ENCODE measurements at places on chromosomes 5 and 9. TPM values are rescaled to one million over a fixed set of nuclear protein-coding genes. Genes with fewer than 3 reads are reported as not detected.

GRCh38 chr5:86709157-86709881, 91.6 kb downstream of the COX7C start:
- DNase-seq: no peak

DNA sequence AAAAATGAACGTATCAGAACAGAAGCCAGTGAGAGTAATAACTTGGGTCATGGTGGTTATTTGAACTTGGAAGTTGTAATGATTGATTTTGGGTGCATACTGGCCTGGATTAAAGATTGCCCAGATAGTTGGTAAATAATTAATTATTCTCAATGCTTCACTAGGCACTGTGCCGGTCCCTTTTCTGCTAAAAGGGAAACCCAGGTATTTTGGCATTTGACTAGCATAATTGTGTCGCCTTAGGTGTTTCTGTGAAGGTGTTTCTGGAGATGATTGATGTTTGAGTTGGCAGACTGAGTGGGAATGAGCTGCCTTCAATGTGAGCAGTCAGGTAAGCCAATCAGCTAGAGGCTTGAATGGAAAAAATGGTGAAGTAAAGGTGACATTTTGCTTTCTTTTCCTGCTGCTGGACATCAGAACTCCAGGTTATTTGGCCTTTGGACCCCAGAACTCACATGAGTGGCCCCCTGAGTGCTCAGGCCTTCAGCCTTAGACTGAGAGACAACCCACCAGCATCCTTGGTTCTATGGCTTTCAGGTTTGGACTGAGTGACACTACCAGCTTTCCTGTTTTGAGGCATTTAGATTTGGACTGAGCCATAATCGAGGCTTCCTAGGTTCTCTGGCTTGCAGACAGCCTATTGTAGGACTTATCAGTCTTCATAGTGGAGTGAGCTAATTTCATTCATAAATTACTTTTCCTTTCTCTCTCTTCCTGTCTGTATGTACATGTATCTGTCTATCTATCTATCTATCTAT, 120.7 kb upstream of the PAPPA start:
- no peak for DNase-seq

- DNase-seq: peak; percentile 72
These were observed 239.7 kb downstream of the GADD45G start for GRCh38 chr9:89844535-89844934.

GRCh38 chr5:101206534-101206933, 303.5 kb upstream of the ST8SIA4 start:
- no peak for DNase-seq

DNA sequence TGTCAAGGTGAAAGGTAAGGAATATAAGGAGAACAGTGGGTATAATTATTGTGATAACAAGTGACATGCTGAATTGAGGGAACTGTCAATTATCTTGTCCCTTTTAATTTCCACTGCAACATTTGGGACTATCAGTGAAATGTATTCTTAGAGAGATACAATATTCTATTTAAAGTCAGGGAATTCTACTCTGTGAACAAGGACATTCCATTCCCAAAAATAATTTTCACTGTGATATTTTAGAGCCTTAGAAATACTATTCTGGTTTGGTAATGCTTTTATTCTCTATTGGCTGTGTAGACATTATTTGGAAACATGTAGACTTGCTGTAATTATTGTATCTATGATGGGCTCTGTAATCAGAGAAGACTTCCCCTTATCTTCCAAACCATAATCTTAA, 248.0 kb upstream of the PCSK5 start:
- no peak for DNase-seq

TSSK1B gene
- not detected for total RNA-seq

DNA sequence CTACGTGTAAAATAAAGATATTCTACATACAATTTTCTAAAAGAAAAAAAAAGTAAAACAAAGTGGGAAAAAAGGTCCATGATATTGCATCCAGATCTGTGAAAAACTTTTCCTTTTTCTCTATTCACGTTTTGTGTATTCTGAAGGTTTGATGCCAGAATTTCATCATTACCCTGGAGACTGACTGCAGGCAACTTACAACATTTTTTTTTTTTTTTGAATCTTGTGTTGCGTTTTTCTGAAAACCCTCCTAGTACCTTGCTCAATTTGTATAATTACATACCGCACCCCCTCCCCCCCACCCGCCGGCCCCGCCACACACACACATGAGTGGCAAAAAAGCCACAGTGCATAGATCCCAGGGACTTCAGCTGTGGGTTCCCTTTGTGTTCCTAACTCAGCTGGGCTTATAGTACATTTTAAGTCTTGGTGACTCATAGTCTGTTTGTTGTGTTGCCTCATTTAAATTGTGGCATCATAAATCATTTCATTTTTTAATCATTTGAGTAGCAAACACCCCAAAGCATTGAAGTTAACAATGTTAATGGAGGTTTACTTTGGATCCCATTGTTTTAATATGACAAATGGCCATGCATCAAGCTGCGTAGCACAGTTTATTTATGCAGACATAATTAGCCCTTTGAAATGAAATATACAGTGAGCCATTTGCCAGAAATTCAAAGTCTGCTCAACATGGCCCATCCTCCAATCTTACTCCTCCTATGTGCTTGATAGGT, 36.0 kb downstream of the PRDM6 start:
- no peak for DNase-seq

DNA sequence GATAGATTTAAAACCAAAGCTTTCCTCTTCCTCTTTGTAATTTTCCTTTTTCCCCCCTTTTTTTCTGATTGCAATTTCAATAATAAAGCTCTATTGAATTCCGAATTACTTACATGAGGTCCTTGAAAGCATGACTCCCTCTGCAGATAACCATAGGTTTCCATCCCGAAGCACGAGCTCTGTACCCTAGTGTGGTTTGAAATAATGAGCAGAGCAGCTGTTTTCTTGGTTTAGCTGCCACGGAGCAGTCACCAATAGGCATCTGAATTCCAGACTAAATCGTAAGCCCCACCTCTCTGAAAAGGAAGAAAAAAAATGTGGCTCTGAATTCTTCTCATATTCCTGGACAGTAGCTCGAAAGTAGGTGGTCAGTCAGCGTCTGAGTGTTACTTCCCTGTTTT, 18.5 kb upstream of the GNE start:
- no peak for DNase-seq

SAXO1 gene
- 0.15 TPM for total RNA-seq

CCDC192 gene
- not detected for total RNA-seq

DNA sequence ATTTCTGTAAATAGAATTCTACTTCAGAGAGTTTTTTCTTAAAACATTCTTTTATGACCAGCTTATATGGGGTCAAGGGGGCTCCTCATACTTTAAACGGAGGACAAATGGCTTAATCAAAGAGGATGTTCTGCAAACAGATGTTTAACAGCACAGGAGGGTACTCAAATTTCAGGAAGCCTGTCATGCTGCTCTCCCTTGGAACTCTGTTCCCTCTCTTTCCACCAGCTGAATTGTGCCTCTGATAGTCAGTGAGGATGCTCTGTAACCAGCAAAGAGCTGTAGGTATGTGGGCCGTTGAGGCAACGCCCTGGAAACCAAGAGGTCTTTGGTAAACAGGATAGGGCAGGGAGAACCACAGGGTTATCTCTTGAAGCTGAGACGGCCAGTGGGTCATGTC, 161.1 kb downstream of the C5orf15 start:
- DNase-seq: no peak

DNA sequence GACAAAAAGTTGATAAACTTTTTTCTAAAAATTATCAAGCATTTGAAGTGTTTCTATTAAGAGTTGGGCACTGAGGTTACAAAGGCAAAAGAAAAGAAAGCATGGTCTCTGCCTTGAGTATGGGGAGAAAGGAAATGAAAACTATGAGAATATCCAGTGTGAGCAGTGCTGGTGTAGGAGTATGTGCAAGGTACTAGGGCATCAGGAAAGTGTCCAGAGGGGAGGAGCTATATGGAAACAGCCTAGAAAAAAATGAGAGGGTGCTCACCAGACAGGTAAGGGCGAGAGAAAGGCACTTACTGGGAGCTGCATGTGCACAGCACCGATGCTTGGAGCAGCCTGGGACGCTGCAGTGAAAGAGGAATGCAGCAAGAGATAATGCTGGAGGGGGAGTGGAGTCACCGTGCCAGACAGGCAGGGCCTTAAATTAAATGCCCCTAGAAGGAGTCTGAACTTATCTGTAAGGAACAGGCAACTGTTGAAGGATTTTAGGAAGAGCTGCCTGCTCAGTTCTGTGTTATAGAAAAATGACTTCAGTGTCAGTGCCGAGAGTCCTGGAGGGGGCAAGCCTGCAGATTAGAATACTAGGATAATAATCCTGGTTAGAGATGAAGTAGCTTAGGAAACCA, 14.0 kb downstream of the MCC start:
- no peak for DNase-seq

DNA sequence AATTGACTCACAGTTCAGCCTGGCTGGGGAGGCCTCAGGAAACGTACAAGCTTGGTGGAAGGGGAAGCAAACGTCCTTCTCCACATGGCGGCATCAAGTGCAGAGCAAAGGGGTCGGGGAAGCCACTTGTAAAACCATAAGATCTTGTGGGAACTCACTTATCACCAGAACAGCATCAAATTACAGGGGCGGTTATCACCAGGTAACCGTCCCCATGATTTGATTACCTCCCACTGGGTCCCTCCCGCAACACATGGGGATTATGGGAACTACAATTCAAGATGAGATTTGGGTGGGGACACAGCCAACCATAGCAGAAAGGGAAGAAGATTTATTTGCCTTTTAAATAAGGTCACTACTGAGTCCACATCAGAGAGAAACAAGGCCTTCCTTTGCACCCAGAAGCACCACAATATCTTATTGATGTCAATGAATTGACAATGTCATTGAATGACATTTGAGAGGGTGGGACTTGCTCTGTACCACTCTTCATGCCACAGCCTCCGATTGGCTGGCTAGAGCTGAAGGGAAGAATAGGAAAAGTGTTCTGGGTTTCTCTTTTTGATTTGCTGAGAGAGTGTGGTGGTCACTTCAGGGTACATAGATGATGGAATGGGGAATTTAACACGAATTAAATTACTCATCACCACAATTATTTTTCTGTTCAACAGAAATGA, 11.0 kb downstream of the SKP2 start:
- DNase-seq: no peak

DNA sequence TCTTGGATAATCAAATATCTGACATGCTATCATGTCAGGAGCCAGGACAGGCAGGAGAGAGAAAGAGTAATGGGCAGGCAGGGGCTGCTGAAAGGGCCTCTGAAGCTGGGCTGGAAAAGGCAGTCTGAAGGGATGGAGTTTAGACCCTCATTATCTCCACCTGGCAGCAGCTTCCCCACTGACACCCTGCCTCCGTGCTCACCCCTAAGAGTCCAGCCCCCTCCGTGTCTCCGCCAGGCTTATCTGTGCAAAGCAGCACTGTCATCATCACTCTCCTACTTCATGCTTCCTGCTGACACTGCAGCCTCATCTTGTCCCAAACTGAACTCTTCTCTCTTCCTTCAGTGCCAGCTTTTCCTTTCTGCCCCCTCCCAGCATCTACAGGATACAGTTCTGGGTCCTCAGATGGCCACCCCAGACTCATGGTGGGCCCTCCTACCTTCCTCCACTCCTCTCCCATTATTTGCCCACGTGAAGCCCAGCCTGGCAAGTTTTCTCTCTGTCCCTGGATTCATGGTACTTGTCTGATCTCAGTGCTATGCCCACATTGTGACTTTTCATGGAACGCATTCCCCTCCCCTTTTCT, 70.9 kb upstream of the KLF9 start:
- no peak for DNase-seq

DNA sequence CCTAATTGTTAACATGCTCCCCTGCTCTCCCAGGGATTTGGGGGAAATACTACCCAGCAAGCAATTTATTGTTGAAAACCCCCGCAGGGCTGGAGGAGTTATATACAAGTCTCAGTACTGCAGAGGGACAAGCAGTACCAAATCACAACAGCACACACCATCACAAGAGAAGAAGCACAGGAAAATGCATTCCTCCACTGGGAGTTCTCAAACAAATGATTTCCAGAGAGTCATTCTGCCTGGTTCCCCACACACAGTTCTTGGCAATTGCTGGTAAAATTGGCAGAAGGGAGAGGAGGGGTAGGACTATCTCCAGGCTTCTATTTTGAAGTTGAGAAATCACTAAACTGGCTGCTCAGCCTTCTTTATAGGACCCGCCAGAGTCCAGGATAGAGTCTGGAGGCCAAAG, 16.8 kb downstream of the SIL1 start:
- DNase-seq: no peak

- no peak for DNase-seq
These were observed 22.5 kb downstream of the SEC61B start for GRCh38 chr9:99244344-99245260.

GABRB2 gene
- total RNA-seq: 0.56 TPM

CER1 gene
- not detected for total RNA-seq

DNA sequence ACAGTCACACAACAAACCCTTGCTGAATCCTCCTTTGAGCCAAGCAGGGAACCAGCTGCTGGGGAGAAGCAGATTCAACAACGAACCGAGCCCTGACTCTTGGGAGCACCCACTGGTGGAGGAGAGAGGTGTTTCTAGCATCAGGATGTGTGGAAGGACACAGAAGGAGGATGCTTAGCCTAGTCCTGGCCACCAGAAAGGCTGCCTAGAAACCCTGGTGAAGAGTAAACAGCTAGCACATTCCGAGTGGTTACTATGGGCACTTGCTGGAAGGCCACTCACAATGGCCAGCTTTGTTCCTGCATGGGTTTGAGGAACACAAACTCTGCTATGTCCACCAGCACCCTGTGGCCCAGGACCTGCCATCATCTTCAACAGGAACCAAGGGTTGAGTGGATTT, 1.8 kb downstream of the TIFAB start:
- DNase-seq: no peak

DNA sequence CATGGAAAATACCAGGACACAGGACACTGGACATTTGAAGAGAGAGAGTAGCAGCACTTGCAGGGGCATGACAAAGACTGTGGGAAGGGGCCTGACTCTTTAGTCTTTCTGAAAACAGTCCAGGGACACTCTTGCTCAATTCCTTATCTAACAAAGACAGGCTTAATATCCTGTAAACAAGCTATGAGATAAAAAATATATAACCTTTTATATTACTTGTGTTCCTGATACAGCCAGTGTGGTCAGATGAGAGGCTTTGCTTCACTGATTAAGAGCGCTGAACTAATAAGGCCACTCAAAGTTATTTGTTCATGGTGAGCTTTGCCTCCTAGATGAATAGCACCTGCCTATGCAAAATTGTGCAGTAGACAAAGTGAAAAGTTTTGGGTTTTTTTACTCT, 518.7 kb downstream of the LRRC70 start:
- no peak for DNase-seq

GRCh38 chr9:124248960-124249359, 8.8 kb upstream of the NEK6 start:
- no peak for DNase-seq

GRCh38 chr5:180323941-180324600, 29.1 kb downstream of the GFPT2 start:
- no peak for DNase-seq

All from lower lobe of right lung (tissue), 2 donors.